ENCODE measurements at places on chromosomes 2 and 18.

- no peak for DNase-seq
These were observed 1612.6 kb upstream of the CELF4 start for GRCh38 chr18:39178166-39178565.

GRCh38 chr2:121242976-121243375, 42.0 kb downstream of the TFCP2L1 start:
- no peak for DNase-seq

- no peak for DNase-seq
These were observed 143.0 kb upstream of the SOX11 start for GRCh38 chr2:5548991-5549715.

- peak; percentile 58 for DNase-seq
These were observed 14.5 kb downstream of the IL1R2 start for GRCh38 chr2:102005989-102006885.

DNA sequence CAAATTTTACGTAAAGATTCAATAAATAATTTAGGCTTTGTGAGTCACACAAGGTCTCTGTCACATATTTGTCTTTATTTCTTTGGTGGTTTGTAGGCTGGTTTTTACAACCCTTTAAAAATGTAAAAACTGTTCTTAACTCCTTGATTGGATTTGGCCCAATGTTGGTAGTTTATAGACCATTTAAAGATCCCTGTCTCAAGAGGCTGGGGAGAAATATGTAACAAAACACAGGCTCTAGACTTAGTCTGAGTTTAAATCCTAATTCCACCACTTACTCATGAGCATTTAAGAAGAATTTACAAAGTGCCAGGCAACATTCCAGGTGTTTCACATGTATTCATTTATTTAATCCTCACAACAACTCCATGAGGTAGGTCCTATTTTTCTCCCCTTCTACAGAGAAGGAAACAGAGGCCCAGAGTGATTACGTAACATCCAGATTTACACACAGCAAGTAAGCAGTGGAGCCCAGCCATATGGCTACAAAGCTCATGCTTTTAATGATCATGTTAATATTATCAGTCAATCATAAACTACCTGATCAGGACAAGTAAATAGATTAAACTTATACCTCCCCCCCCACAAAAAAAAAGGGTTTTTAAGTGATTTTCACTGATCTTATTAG, 416.6 kb upstream of the ACVR2A start:
- no peak for DNase-seq

GRCh38 chr2:218406949-218407618, 7.4 kb downstream of the CTDSP1 start:
- DNase-seq, result peak; percentile 81

DNA sequence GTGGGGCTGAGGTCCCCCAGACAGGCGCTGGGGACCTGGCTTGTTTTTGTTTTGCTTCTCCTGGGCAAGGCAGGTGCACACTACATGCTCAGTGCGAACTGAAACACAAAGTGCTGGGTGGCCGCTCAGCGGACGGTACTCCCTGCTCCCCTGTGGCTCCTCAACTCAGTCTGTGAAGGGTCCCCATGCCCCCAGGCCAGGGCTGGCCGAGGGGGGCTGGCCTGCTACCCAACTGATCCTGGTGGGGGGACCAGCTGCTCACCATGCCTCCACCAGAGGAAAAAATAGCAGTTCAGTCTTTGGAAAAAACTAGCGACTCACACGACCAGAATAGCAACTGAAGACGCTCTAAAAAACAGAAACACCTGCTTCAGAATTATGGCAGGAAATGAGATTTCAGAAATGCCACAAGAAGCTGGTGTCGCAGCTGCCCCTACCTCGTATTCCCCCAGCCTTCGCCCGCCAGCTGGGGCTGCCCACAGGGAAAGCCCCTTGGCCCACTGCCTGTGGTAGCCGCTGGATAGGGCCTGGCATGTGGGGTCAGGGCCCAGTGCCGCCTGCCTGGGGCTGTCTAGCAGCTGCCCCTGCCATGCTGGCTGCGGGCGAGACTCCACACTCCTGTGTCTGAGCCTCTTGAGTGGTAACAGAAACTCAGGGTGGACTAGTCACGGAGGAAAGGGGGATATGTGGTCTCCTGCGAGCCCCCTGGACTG, 43.7 kb downstream of the MEX3C start:
- DNase-seq, result no peak

DNA sequence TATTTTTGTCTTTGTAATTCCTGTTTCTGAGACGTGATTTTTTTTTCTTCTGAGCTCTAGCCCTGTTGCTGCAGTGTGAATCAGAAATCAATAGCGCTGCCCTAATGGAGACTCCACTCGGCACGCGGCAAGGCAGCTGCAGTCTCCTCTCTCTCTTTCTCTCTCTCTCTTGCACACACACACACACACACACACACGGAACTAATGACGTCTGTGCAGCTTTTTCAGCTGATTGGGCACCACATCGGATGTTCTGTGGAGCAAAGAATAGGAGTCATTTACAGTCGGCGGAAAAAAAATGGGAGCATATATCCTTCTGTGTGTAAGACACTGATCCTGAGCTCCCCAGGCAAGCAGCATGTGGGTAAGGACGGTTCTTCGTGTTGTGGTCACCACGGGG, 2.0 kb upstream of the MYT1L start:
- DNase-seq, result no peak

DNA sequence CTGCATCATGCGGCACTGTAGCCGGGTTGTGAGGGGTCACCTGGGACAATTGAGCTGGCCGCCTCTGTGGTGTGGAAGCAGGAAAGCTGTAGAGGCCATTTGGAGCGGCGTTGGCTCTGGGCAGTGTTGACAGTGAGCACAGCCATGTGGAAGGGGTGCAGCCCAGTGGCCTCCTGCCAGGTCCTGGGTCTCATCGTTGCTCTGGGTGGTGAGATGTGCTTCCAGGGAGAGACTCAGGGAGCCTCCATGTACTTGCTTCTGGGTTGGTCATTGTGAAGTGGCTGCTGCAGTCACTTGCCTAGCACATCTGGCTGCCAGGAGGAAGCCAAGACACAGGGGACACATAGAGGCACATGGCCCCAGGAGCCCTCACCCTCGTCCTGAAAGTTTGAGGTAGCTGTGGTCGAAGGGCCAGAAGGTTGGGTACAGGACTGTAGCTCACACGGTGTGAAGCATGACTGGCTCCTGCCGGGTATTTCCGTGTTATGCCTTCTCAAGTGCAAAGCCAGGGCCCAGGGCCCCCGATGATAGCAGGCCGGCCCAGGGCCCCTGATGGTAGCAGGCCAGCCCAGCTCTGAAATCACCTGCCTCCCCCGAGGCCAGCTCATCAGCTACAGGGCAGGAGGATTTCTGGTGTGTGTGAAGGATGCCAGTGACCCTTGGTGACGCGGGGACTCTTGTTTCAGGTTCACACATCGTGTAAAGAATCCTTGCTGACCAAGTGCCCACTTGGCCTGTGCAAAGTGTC, 82.6 kb downstream of the DGKD start:
- no peak for DNase-seq

- no peak for DNase-seq
These were observed 42.7 kb downstream of the SAP130 start for GRCh38 chr2:127985026-127985734.

DNA sequence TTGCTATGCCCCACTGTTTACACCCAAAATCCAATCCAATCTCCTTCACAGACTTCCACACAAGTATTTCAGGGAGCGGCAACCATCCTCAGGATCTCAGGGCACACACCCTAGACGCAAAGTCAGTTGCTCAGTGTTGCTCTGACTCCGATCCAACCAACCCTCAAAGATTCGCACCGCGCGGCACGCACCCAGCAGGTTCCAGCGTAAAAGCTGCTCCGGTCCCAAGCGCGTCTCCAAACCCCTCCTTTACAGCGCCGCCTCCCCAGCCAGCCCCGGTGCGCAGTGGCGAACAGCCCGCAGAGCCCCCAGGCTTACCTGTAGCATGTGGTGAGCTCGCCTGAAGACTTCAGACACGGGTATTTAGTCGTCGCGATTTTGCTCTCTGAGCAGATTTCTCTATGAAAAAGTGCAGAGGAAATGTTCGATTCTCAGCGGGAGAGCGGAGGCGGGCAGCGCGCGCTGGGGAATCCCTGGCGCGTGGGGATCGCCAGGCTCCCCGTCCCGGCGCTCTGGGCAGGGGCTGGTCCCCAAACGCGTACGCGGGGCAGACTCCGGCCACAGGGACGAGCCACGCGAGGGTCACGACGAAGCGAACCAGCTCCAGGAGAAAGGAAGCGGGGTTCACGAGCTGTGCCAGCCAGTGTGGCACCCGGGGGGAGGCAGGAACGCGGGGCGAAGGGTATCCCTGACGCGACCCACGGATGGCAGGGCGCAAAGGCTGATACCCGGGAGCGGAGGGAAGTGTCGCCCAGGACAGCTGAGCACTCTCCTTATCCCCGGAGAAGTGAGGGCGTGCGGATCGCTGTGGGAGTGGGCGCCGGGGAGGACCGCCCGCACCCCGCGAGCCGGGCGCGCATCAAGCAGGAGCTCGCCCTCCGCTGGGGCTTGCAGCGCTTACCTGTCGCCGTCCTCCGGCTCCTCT, 650 bp downstream of the CCBE1 start:
- no peak for DNase-seq

GRCh38 chr2:168090366-168091135, 156.8 kb downstream of the STK39 start:
- no peak for DNase-seq

GRCh38 chr2:26754972-26755670, 9.0 kb upstream of the SLC35F6 start:
- DNase-seq, result no peak

DNA sequence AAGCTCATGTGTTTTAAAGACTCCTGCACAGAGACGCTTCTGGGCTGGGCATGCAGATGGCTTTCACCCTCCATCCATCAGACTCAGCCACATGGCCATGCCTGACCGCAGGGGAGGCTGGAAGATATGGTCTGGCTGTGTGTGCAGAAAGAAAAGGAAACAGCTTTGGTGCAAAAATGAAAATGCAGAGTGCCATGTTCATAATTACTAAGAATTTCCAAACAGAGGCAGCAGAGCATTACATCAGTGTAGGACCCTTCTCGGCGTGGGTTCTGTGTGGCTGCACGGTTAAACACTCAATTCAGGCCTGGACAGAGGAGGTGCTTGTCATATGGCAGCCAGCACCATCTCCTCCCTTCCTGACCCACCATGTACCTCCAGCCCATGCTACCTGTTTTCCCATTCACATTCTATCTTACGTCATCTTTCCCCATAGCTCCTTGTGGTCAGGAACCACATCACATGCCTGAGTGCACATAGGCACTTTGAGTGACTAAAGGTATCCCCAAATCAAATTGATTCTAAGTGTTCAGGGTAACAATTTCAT, 200.3 kb upstream of the ID2 start:
- DNase-seq, result no peak

- DNase-seq, result no peak
These were observed 159.2 kb downstream of the GULP1 start for GRCh38 chr2:188450732-188451483.

DNA sequence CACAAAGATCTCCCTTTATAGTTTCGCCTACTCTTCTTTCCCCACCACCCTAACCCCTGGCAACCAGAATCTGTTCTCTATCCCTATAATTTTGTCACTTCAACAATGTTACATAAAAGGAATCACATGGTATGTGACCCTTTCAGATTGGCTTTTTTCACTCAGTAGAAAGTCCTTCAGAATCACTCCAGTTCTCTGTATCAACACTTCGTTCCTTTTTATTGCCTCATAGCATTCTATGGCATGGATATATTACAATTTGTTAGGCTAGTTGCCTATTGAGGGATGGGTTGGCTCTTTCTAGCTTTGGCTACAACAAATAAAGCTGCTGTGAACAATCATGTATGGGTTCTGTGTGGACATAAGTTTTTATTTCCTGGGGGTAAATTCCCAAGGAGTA, 163.1 kb downstream of the RPIA start:
- DNase-seq, result no peak
